Pericardium fibroblast (primary cell): ENCODE measurements at places on chromosomes 1 and 21. TPM values are rescaled to one million over a fixed set of nuclear protein-coding genes. Genes with fewer than 3 reads are reported as not detected.

The FNDC10 gene
- total RNA-seq: 22.8 and 23.8 TPM in 2 replicates

The CR1 gene
- total RNA-seq: not detected in 2 replicates

The XCL1 gene
- not detected in 2 replicates for total RNA-seq

The BGLAP gene
- not detected in 2 replicates for total RNA-seq

The DCST1 gene
- not detected in 2 replicates for total RNA-seq

The CFHR4 gene
- total RNA-seq: not detected in 2 replicates

The ANKRD45 gene
- total RNA-seq: 0.68 TPM in 1 of 2 replicates, not detected in the other

The F13B gene
- total RNA-seq: not detected in 2 replicates

The GBP2 gene
- total RNA-seq: 2.1 and 9.4 TPM in 2 replicates

The IFI44L gene
- 1.1 and 34.7 TPM in 2 replicates for total RNA-seq

The TCHH gene
- total RNA-seq: not detected in 2 replicates

The OR2T2 gene
- total RNA-seq: not detected in 2 replicates

The LRRN2 gene
- total RNA-seq: 1.2 and 2.6 TPM in 2 replicates

The TFF1 gene
- total RNA-seq: not detected in 2 replicates

The MPZ gene
- 0.23 and 0.34 TPM in 2 replicates for total RNA-seq

The RIT1 gene
- total RNA-seq: 15.4 and 38.9 TPM in 2 replicates

The LHX8 gene
- not detected in 2 replicates for total RNA-seq

The FMO2 gene
- 3.0 and 26.7 TPM in 2 replicates for total RNA-seq

The SLAMF6 gene
- total RNA-seq: not detected in 2 replicates

The S100A7 gene
- not detected in 2 replicates for total RNA-seq

The SLC35F3 gene
- total RNA-seq: not detected in 2 replicates

The F3 gene
- 10.5 and 14.7 TPM in 2 replicates for total RNA-seq

The ARHGAP30 gene
- not detected in 2 replicates for total RNA-seq

The PIGR gene
- not detected in 2 replicates for total RNA-seq

The OR6N1 gene
- not detected in 2 replicates for total RNA-seq

The FAM151A gene
- not detected in 2 replicates for total RNA-seq
